ENCODE measurements at places on chromosomes 7 and 10. TPM values are rescaled to one million over a fixed set of nuclear protein-coding genes. Genes with fewer than 3 reads are reported as not detected.

ASIC3 gene
- total RNA-seq = not detected

FANK1 gene
- total RNA-seq = 1.2 TPM

RAMP3 gene
- total RNA-seq = not detected

GPR146 gene
- total RNA-seq = 9.1 TPM

TMEM225B gene
- 0.43 TPM for total RNA-seq

DCLRE1A gene
- total RNA-seq = 10.5 TPM

DNAH11 gene
- 4.2 TPM for total RNA-seq

CALHM2 gene
- total RNA-seq = 13.3 TPM

SORBS1 gene
- 0.93 TPM for total RNA-seq

Data from thoracic aorta endothelial cell (primary cell).